ENCODE measurements at places on chromosomes 3 and 15.

DNA sequence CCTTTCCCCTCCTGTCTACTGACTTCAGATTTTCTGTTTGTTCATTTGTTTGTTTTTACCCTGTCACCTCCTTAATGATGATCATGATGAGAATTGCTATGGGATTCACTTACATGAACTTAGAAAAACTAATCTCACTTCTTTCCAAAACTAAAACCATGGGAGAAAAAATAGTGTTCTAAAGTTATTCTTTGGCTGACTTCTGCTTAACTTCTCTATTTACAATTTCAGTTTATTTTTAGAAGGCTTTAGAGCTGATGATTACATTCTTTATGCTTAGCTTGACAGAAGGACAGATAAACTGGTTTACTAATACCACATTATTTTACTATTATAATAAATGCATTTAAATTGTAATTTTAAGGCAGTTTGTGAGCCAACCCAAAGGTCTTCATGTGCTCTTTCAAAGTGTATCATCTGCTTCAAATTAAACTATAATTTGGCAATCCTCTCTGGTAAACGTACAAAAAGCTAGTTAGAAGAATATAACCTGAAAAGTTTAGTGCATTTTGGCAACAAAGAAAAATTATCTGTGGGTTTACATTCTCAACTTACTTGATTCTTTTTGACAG, 676.8 kb upstream of the UBE2E2 start:
- DNase-seq, result no peak

DNA sequence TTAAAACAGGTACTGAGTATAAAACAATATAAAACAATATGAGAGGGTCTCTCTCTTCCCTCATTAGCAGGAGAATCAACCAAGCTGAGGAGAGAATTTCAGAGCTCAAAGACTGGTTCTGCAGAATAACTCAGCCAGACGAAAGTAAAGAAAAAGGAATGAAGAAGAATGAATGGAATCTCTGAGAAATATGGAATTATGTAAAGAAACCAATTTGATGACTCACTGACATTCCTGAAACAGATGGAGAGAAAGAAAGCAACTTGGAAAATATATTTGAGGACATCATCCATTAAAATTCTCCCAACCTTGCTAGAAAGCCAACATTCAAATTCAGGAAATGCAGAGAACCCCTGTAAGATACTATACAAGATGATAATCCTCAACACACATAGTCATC, 630.9 kb downstream of the PYDC2 start:
- peak; percentile 4 for DNase-seq

- no peak for DNase-seq
Observed at GRCh38 chr3:184733971-184734608, 22.2 kb upstream of the MAGEF1 start.

- DNase-seq, result no peak
Observed at GRCh38 chr15:62334536-62334935, 169.5 kb upstream of the C2CD4B start.

GRCh38 chr3:173913397-173913796, 515.9 kb downstream of the NLGN1 start:
- no peak for DNase-seq

GRCh38 chr3:149850787-149851584, 38.0 kb downstream of the RNF13 start:
- no peak for DNase-seq

GRCh38 chr3:191378142-191378812, 48.0 kb upstream of the UTS2B start:
- DNase-seq, result no peak

DNA sequence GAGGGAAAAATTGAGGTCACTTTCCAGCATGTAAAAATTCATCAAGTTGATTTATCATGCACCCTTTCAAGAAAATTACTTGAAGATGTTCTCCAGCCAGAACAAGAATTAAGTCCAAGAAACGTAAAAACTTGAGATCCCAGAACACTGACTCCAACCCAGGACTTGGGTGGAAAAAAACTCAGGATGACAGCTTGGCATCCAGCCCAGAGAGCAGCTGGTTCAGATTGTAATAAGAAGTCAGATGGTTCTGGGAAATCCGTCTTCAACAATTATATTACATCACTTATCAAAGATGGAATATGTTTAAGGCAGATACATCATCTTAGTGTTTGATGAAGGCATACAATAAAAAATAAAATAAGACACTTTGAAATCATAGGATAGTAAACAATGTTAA, 23.0 kb upstream of the DNAJC13 start:
- DNase-seq, result no peak

GRCh38 chr3:12571986-12572385, 15.1 kb downstream of the MKRN2 start:
- DNase-seq, result no peak

- DNase-seq, result no peak
Observed at GRCh38 chr15:66065325-66065724, 188.2 kb downstream of the MEGF11 start.
